ENCODE measurements at places on chromosomes 1 and 21.
A peak's percentile ranks its signal among the peaks of the same experiment; 100 is the strongest.

DNA sequence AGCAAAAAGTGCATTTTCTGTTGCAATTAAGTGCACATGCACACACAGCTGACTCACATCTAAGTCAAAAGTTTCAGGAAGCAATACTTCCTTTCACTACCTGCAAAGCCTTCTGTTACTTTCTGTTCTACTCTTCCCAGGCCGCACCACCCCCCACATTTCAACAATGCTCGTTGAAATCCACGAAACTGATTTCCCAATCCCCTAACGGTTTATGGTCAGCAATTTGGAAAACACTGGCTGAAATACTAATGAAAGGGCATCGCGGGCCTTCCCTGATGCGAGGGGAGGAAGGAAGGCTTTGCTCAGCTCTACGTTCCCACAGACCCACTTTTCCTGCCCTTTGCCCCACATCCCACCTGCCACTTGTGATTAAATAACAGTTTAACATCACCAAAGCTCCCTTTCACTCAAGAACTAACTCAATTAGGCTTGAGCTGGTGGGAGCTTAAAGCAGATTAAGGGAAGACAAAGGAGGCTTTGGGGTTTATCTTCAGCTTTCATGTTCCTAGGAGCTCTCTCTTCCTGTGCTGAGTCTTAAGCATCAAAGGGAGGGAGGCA is 243.2 kb upstream of the RAB4A start:
- peak; percentile 22 for DNase-seq

GRCh38 chr1:220803401-220804201 is 16.9 kb downstream of the MTARC1 start:
- no peak for DNase-seq

- no peak for DNase-seq
Measured at GRCh38 chr1:153292740-153293479, 19.8 kb downstream of the PGLYRP3 start.

DNA sequence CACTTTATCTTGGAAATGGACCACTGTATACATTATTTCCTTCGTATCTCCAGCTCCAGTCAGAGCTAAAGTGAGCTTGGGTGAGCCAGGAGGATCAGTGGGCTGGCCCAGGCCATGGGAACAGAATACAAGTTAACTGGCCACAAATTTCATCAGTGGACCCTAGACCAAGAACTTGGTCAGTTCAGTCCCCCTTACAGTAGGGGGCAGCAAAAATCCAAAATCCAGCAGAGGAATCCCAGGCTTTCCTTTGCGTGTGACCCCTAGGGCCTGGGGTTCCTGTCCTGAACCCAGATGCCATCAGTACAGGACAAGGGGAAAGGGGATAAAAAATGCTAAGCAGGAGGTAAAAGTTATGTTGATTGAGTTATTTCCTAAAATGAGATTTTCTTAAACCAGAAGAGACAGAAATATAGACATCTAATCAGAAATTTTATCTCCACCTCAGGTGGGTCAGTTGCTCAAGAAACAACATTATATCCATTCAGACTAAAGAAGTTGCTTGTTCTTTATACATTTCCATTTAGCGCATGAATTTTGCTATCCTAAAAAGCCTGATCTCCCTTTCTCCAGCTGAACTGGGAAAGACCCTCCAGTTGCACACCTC is 24.1 kb upstream of the LCE5A start:
- no peak for DNase-seq

- DNase-seq, result no peak
Measured at GRCh38 chr1:114209971-114210370, 56.3 kb upstream of the SYT6 start.

GRCh38 chr21:37405629-37406028 is 39.1 kb downstream of the DYRK1A start:
- no peak for DNase-seq

DNA sequence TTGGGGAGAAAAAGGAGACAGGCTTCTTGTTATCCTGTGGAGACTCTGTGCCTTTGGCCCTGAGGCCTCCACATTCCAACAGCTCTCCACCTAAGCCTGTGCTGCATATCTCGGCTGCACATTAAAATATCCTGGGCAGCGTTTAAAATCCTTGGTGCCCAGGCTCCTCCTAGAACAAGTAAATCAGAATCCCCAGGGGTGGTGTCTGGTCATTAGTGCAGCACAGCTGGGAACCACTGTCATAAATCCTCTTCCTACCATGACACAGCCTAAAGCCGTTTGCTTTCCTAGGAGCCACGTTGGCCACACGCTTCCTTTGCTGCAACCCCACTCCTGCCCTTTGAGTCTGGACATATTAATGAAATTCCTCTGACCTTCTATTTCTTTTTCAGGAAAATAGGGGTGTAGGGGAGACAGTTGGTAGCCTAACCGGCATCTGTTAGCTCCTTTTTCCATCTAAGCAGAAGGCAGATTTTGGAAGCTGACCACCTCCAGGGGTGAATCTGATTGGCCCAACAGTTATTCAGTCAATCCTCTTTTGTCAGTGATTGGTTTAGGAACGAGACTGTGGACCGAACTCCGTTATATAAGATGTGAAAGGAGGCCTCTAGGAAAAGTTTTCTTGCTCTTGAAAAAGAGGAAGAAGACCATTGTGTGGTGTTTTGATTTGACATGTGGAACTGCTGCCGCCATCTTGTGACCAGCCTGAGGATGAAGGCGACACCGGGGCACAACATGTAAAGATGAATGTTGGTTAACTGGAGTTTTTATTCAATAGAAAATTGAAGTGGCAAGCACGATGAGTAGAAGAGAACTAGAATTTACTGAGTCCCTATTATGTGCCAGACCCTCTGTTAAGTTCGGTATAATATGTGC is 41.9 kb downstream of the JUN start:
- DNase-seq, result no peak

DNA sequence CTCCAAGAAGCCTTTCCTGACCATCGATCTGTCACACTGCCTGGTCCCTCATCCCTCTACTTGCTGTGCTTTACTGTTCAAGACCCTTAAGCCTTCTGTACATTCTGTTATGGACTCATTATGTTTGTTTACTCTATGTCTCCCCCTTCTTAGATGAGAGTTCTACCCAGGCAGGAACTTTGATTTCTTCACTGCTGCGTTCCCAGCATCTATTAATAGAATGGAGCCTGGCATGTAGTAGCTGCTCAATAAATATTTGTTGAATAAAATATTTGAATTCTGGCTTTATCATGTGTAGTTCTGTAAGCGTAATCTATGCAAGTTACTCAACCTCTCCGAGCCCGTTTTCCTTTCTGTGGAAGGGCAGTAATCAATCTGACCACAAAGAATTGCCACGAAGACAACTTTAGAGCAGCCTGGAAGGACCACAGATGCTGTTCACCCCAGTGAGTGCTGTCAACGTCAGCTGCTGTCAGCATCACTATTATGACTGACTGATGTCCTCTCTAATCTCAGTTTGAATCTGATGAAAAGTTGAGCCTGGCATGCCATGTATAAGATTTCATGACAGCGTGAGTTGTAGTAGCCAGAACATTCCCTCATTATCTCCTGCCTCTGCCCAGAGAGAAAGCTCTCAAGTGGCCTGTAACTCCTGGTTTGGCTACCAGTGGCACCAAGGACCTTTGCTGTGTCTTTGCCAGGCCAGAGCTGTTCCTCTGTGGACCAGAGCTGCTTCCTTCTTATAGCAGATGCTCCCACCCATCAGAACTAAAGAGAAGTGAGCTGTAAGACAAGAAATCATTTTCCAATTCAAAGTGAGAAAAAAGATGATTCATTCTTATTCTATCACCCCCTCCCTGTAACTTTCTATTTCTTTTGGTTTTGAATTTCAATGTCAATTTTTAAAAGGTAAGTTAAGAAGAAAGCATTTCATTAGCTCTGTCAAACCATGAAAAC is 94.5 kb downstream of the PRDM2 start:
- no peak for DNase-seq

DNA sequence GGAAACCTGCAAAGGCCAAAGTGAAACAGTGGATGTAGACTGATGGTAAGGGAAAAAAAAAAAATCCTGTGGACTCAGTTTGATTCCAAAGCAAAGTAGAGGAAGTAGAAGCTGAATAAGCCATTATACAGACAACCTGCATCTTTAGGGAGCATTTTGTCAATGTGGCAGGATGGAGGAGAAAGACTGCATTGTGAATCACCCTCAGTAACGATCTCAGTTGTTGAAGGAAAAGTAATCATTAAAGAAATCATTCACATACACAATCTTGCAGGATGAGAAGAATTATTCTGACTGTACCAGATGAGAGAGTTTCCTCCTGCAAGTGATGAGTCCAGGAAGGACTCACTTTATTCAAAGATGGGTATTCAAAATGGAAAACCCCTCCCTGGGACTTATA is 45.1 kb upstream of the TRIM67 start:
- DNase-seq, result no peak

GRCh38 chr1:3918966-3919611 is 19.0 kb upstream of the C1orf174 start:
- DNase-seq, result no peak

DNA sequence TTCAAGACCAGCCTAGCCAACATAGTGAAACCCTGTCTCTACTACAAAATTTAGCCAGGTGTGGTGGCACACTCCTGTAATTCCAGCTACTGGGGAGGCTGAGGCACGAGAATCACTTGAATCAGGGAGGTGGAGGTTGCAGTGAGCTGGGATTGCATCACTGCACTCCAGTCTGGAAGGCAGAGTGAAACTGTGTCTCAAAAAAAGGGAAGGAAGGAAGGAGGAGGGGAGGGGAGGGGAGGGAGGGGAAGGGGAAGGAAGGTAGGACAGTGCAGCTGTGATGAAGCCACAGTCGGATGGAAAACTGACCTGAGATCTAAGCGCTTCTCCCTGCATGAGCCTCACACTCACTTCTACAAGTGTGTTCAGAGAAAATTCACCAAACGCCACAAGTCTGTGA is 22.0 kb upstream of the FHAD1 start:
- no peak for DNase-seq

GRCh38 chr1:109923131-109923945 is 12.7 kb downstream of the CSF1 start:
- no peak for DNase-seq

GRCh38 chr1:89429062-89429461 is 65.2 kb downstream of the GBP6 start:
- no peak for DNase-seq

DNA sequence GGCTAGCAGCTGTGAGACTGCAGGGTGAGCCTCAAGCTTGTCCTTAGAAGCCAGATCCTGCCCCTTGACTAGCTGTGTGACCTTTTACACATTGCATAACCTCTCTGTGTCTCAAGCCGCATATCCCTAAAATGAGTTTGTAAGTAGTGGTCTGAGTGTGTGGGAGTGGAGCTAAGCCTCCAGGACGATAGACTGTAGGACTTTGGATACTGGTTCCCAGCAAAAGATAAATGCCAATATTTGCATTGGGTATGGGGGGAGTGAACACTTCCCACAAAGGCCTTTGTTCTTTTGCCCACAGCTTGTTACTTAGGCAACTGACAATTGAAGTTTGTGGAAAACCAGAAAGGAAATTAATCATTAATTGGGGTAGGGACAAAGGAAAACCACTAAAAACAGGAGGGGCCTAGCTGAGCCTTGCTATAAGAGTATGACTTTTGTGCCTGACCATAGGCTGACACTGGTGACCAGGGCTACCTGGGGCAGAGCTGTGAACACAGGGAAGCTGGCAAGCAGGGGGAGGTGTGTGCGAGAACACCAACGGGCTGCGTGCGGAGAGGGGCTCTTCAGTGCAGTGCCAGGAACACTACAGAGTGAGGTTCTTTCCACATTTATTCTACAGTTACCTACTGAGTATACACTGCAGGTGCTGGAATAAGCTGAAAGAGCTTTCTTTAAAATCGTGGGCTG is 102.4 kb upstream of the ETV3 start:
- DNase-seq, result no peak

GRCh38 chr1:119593805-119594204 is 54.3 kb downstream of the ZNF697 start:
- DNase-seq, result no peak

GRCh38 chr1:236535662-236536161 is 11.9 kb downstream of the LGALS8 start:
- DNase-seq, result no peak

- DNase-seq, result no peak
Measured at GRCh38 chr1:3530926-3531818, 76.7 kb downstream of the ARHGEF16 start.

GRCh38 chr1:183941001-183941400 is 96.5 kb downstream of the COLGALT2 start:
- no peak for DNase-seq

DNA sequence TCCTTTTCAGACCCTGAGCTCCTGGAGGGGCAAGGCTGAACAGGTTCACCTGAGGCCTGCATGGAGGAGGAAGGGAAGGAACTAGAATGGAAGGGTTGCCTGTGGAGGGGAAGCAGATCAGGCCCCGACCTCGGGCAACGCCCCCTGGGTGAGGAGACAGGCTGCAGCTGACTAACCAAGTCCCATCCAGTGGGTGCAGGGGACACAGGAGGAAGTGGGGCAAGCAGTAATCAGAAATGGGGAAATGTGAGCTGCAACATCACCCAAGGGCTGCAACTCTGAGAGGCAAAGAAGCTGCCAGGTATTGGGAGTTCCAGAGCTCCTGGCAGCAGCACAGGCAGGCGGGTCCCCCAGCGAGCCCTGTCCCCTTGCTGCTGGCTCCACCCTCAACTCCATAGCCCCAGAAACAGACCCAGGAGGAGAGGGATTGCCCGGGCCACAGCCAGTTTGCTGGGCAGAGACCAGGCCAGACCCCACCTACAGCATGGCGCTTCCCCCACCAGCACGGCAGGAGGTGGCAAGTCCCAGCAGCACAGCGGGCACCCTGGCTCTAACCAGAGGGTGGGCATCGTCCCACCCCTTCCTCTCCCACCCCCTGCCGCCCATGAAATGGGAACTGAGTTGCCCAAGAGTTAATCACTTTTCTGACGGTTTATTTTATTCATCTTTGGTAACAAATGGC is 38.5 kb downstream of the MRPL37 start:
- no peak for DNase-seq

DNA sequence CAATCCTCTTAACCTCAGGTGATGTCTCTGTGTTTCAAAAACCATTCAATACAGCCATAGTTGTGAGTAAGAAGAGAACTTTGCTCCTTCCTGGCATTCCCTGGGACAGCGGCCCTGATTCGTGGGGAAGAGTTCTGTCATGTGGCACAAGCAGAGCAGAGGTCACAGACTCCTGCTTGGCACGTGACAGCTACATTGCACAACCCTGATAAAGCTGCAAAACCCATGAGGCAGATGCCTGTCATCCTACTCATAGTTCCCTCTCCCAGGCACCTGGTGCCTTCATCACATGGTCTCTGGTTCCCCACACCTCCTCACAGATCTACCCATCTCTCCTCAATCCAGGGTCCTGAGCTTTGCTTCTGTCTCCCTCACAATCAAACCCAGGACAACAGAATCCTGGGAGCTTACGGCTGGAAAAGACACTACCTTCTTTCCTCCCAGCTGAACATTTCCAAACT is 70.8 kb downstream of the PLPP3 start:
- no peak for DNase-seq

DNA sequence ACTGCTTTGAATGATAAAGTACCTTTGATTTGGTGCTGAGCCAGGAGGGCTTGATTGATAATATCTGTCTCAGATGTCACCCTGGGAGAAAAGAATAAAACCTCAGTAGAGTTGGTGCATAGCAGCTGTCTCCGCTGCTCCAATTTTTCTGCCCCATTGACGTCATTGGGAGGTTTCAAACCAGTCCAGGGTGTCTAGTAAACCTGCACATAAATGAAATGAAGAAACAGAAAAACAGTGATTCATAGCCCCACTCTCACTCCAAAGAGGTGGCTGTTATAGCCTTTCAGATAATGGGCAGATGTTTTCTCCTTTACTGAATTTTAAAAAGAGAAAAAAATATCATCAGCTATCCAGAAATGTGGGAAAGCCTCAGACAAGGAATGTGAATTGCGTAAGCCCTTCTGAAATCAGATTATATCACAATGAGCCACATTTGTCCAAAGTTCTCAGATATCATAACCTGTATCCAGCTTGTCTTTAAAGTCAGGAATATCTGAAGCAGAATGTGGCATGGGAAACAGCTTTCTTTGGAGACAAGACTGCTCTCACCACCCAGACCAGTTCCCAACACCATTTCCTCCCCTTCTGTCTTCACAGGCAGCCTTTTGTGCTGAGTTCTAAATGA is 351.3 kb upstream of the SGIP1 start:
- no peak for DNase-seq

All from immature natural killer cell (primary cell).